ENCODE measurements at places on chromosomes 3 and 15.

DNA sequence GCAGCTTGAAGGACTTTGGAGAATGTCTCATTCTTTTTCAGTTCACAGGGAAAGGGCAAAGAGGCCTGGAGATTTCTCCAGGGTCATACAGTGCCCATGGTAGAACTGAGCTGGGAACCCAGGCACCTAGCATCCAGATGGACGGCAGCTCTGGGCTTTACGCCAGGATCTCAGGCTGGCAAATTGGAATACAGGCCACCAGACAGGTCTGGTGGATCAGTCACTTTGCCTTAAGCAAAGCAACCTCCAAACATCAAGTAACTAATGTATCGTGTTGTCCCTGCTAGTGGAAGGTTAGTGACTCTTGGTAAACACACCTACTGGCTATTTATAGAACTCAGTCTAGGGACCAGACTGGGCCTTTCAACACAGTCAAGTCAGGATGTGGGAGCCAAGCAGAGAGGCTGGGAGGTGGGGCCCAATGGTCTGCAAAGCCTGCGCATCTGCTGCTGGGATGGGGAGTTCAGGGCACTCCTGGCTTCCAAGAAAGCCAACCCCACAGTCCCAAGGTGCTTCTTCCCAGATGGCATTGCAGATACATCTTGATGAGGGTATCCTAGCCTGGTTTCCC lies 30.2 kb downstream of the RPLP1 start:
- no peak for DNase-seq

DNA sequence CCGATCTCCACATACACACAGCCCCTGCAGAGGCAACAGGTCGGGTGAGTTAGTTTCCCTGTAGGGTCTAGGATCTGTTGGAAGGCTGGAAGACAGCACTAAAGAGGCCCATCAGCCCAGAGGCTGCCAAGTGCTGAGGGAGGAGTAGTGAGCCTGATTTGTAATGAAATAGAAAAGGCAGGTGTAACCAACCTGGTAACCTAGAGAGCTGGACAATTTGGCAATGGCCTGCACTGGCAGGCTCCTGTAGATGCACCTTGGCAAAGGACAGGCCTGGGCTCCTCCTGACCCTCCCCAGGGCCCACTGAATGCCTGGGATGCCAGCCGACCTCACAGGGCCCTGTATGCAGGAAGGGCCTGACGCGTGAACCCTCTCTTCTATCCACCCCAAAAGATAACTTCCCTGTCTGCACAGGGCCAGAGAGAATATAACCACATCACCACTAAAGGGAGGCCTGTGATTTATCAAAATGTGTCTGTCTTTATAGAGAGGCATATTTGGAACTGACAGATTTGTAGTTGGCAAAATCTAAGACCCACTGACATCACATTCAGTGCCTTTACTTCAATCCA lies 225.1 kb upstream of the CHRNA7 start:
- DNase-seq, result no peak

- DNase-seq, result no peak
Observed at GRCh38 chr3:138888560-138888959, 53.8 kb upstream of the PIK3CB start.

GRCh38 chr3:189133768-189134167 lies 38.0 kb upstream of the TPRG1 start:
- DNase-seq, result no peak

Data from activated naive CD8-positive, alpha-beta T cell treated with anti-CD3 and anti-CD28 coated beads for 36 hours (primary cell).